ENCODE measurements at places on chromosomes 3 and 15.

- DNase-seq = no peak
Observed at GRCh38 chr3:59771768-59772181, 722.0 kb upstream of the CFAP20DC start.

DNA sequence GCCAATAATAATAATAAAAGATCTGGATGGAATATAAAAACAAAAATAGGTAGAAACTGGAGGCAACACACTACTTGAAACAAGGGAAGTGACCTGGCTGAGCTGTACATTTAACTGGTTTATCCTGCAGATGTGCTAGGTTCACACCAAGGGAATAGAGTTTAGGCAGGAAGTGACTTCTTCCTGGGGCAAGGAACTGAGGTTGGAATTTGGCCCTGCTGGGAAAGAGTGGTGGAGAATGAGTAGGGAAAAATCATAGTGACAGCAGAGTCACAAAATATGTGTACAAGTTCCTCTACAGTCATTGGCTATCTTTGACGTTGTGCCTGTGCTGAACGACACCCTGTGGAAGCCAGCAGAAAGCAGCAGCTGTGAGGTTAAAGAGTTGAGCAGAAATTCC is 44.1 kb downstream of the ARHGAP11B start:
- no peak for DNase-seq

GRCh38 chr3:188827576-188827975 is 344.2 kb upstream of the TPRG1 start:
- DNase-seq = no peak

- peak; percentile 68 for DNase-seq
Observed at GRCh38 chr15:78052001-78052401, 25.5 kb downstream of the TBC1D2B start.

DNA sequence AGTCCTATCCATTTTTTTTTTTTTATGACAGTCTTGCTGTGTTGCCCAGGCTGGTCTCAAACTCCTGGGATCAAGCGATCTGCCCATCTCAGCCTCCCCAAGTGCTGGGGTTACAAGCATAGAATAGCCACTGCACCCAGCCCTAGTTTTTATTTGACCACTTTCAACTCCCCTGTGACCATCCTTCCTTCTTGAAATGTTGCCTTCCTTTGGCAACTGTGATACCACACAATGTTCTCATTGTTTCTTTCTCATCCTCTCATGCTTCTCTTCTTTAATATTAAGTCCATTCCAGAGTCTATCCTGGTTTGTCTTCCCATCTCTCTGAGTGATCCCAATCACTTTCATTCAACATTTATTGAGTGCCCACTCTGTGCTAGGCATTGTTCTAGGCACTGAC is 7.9 kb upstream of the GPD1L start:
- DNase-seq = no peak

GRCh38 chr3:45528429-45528828 is 66.1 kb upstream of the LIMD1 start:
- DNase-seq = no peak

DNA sequence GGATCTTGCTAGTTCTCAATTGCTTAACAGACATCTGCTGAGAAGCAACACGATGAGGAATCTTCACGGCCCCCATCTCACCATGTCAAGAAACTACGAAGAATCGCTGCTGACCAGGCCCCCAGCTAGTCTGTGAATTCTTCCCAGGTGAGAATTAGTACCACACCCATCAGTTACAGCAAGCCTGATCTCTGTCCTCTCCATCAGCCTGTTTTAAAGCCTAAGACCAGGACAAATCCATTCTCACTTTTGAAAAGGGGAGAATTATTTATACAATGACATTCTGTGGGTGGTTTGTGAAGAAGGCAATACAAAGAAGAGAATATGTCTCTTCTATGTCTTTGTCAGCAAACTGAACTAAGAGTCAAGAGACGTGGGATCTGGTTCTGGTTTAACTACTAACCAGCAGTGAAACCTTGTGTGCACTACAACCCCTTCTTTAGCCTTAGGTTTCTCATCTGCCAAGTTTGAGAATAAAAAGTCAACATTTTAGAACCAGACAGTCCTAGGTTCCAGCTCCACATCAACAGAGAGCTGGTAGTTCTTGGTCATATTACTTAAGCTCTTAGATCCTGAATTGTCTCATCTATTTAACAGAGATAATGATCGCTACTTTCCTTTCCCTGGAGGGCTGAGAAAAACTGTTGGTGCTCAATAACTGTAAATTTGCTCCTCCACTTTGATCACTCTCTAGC is 160.4 kb upstream of the RORA start:
- no peak for DNase-seq
